Lower lobe of right lung (tissue), 2 donors: ENCODE measurements at places on chromosomes 1 and 21. TPM values are rescaled to one million over a fixed set of nuclear protein-coding genes. Genes with fewer than 3 reads are reported as not detected.

ACTN2 gene
- 1.9 TPM for total RNA-seq

GRCh38 chr1:39268112-39268581 lies 63.7 kb downstream of the MACF1 start:
- DNase-seq, result no peak

- DNase-seq, result no peak
Observed at GRCh38 chr21:35927262-35927661, 133.1 kb downstream of the SETD4 start.

CRABP2 gene
- 2.1 TPM for total RNA-seq

DNA sequence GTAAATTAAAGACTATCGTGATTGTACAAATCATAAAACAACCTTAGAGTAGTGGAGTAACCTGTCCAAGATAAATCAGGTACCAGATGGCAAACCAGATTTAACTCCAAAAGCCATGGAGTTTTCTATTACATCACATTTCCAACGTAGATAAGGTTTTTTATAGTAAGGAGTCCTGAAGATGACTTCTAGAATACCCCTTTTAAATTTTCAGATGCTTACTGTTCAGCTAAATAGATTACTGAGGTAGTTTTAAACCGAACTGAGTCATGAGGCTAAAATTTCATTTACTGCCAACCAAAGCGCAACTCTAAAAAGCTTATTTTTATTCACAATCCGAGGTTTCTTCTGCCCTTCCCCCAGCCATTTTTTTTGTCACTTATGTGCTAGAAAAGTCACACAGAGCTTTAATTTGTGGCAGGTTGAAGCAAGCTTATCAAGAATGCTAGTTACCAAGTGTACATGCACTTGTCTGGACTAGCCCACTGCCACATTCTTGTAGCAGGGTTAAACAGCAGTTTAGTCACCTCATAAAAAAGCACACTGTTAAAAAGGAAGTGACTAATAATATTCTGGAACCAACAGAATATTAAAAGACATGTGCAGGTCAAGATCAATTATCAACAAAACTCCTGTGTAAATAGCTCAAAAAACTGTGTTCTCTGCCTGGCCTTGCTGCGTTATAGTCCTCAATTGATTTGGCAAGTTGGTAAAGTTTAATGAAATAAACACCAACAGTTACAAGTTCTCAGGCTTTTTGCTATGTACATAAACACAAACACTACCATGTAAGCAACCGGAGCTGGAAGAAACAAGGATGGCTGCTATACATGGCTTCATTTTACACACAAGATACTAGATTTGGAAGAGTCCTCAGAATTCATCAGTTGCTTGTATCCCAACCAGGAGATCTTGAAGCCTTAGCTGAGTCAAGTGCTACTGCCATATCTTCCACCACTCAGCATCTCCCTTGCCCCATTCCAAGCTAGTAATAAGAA lies 180.3 kb upstream of the DMRTA2 start:
- DNase-seq, result no peak

DNA sequence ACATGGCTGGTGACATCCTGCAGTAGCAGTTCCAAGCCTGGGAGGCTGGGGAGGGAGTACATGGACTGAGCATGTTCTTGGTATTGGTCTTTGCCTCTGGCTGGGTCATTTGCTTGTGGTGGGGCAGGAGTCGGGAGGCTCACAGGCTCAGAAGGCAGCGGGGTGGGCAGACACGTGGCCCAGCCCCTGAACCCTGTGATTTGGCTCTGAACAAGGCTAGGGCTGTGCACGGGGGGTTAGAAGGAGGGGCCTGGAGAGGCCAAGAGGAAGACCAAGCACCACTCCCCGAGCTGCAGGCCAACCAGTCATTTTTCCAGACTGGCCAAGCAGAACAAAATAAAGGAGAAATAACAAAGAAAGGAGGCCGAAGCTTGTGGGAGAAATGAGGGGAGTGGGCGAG lies 9.7 kb upstream of the PRELP start:
- no peak for DNase-seq
